Large intestine (tissue), 12 donors: ENCODE measurements at places on chromosomes 3 and 15. TPM values are rescaled to one million over a fixed set of nuclear protein-coding genes. Genes with fewer than 3 reads are reported as not detected.
A peak's percentile ranks its signal among the peaks of the same experiment; 100 is the strongest.

DNA sequence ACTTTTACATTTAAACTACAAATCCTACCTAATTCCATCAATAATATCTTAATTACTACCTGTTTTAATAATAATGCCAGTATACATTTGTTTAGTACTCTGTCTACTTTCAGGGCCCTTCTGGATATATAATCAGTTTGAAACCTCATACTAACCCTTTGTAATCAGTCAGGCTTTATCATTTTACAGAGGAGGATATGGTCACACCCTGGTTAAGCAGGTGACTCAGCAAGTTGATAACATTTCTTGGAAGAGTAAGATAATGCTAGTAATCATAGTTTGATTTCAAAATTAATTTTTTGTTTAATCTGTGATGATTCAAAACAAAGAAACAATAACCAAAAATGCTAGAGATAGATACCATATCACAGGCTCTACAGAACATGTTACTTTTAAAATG, 208.2 kb upstream of the MANF start:
- H3K4me3 ChIP-seq = no peak overlapping the region
- no peak overlapping the region for H3K27ac ChIP-seq
- H3K27me3 ChIP-seq = no peaks in the 10 kb centered on the region
- no peaks in the 10 kb centered on the region for H3K4me1 ChIP-seq
- no peak for DNase-seq

DNA sequence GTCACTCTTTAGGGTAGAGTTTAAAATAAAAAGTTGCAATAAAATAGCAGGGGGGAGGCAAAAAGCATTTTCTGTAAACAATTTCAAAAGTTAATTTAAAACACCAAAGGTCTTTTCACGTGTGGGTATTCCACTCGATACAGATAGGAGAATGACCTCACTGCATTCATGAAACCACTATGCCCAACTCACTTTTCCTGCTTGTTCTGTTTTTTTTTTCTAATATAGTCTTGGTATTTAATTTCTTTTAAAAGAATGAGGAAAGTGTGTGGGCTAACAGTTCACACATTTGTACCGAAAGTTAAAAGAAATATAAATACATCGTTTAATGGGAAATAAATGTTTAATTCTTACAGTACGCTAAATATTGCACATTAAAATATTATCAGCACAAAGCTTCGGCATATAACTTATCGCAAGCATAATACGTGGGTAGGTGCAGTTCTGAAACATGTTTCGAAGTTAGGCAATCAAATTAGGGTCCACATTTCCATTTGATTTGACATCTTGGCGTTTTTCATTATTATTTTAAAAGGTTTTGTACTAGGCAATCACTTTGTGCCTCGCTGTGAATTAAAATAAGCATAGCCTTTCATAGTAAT, 41.4 kb downstream of the VGLL4 start:
- no peaks in the 10 kb centered on the region for H3K4me1 ChIP-seq
- peaks cover 18% of the 10 kb centered on the region for H3K36me3 ChIP-seq
- no peak for DNase-seq
- H3K4me3 ChIP-seq = no peak overlapping the region
- H3K27me3 ChIP-seq = no peaks in the 10 kb centered on the region

The ATP13A4 gene
- polyA plus RNA-seq = 15.6 TPM

DNA sequence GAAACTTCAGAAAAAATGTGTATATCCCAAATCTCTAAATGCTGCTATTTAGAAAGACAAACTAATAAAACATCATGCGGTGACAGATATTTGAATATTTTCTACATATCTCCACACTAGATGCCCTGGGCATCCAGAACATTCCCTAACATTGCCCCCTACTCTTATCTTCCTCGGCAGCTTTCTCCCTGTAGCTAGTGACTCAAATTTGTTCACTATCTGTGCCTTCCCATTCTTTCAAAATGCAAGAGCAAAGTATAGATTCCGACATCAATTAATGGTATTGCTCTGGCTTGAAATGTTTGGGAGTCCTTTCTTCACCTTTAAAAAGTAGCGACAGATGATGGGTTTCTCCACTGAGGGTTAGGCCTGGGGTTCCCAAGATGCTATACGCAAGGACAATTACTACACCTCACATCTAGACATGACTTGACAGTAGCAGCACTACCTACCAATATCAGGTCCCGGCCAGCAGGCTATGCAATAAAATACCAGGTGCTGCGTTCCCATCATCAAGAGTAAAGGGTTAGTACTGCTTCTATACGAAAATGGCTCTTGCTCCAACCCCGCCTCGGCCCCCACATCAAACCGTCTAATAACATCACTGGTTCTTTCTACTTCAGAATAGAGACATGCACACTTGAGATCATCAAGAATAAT, 631 bp downstream of the UBR1 start:
- H3K36me3 ChIP-seq = peaks cover 8% of the 10 kb centered on the region
- H3K27me3 ChIP-seq = no peaks in the 10 kb centered on the region
- DNase-seq = no peak
- peak overlapping the region; percentile 75 for H3K4me3 ChIP-seq
- peak overlapping the region; percentile 90 for H3K27ac ChIP-seq

GRCh38 chr3:124985349-124985748, 50.8 kb upstream of the MUC13 start:
- H3K4me3 ChIP-seq = no peak overlapping the region
- peaks cover 34% of the 10 kb centered on the region for H3K4me1 ChIP-seq
- DNase-seq = peak; percentile 40
- H3K27ac ChIP-seq = peak overlapping the region; percentile 87
- H3K36me3 ChIP-seq = no peaks in the 10 kb centered on the region

DNA sequence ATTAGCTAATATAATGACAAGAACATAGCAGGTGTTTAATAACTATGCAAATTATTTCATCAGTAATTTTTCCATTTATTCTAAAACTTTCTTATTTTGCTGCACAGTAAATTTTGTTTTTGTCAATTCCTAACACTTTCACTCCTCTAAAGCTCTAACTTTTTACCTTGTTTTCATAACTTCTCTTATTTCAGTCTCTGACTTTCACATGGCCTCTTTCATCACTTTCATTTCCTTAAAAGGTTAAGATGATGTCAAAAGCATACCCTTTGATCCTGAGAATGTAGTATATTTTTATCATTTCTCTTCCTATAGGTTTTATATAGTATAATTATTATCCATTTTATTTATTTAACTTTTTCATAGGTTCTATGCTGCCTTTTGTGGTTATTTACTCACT, 1325.8 kb upstream of the ALCAM start:
- H3K36me3 ChIP-seq = no peaks in the 10 kb centered on the region
- no peaks in the 10 kb centered on the region for H3K4me1 ChIP-seq
- no peaks in the 10 kb centered on the region for H3K27me3 ChIP-seq

The COL6A6 gene
- polyA plus RNA-seq = 7.6 TPM

DNA sequence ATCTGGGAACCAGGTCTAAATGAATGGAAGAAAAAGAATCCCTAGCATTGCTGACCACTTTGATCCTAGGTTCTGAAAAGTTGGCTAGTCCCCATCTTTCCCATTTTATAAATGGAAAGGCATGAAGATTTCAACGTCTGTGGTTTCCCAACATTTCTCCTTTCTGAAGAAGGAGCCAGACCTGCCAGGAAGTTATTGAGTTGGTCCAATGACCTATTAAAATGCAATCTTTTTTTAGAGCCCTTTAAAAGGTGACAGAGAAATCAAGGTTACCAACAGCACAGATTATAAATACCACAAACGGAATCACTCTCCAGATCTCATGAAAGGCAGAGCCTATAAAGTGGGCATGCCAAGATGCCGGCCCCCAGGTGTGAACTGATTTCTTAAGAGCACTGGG, 505.6 kb upstream of the THBS1 start:
- H3K27ac ChIP-seq = no peak overlapping the region
- DNase-seq = no peak
- no peak overlapping the region for H3K4me3 ChIP-seq

The LRRK1 gene
- 4.2 TPM for polyA plus RNA-seq

The HGD gene
- 28.7 TPM for polyA plus RNA-seq

The AHSG gene
- polyA plus RNA-seq = 1.8 TPM

DNA sequence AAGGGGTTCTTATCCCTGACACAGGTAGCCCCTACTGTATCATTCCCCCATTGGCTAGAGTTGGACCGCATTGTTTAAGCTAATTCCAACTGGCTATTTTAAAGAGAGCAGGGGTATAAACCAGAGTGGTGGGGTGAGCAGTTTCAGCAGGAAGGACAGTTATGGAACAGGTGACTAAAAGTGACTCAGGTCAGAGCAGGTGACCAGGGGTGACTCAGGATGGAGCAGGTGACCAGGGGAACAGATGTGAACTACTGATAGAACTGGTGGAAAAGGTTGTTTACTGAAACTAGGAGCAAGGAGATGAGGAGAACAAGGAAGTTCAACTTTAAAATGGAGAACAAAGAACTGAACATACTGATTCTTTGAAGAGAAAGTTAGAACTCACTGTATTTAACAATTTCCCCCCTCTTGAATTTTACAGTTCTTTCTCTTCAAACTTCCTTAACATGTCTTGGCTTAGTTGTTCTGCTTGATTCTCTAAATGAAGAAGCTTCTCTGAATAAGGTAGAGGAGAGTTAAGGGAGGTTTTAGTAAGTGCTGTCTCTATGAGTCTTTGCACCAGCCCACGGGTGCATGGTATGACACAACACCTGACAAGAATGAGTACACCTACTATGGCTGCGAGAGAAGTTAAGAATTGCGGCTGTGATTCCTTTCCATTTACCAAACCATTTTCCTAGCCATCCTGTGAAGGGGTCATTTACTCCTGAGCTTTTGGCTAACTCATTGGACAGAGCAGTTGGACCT, 83.4 kb upstream of the WNT7A start:
- no peak overlapping the region for H3K4me3 ChIP-seq
- no peaks in the 10 kb centered on the region for H3K27me3 ChIP-seq
- no peaks in the 10 kb centered on the region for H3K36me3 ChIP-seq

DNA sequence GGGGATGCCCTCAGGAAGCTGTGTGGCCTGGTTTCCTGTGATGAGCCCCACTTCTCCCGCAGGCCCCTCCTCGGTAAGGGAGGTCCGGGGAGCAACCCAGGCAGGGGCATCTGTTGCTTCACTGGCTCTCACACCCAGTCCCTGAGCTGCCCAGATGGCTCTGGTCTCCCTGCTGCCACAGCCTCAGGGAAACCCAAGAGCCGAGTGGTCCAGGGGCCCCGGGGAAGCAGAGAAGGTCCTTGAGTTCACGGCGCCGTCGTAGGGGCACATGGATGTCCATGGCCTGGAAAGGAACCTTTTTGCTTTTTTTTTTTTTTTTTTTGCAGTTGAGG, 13.3 kb upstream of the LRRC15 start:
- H3K4me3 ChIP-seq = no peak overlapping the region
- H3K27me3 ChIP-seq = peaks cover 5% of the 10 kb centered on the region
- H3K27ac ChIP-seq = no peak overlapping the region
- no peak for DNase-seq

The COL6A5 gene
- 2.2 TPM for polyA plus RNA-seq

DNA sequence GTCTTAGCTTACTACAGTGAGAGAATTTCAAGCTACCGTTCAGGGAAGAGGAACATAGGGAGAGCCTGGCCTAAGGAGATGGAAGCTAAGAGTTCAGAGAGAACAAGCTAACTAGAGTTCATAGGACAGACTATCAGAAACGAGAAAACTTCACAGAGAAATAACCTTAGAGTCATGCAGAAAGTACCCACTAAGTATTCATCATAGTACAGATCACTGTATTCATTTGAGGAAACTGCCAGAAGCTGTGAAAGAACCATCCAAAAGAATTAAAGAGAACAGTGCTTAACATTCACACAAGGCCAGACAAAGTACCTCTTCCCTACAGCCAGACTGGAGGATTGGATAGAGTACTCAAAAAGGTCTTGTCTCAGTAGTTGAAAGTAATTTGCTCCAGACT, 15.2 kb upstream of the GBE1 start:
- DNase-seq = no peak
- H3K36me3 ChIP-seq = no peaks in the 10 kb centered on the region
- H3K27me3 ChIP-seq = no peaks in the 10 kb centered on the region
- no peak overlapping the region for H3K4me3 ChIP-seq
